ENCODE measurements at places on chromosomes 2 and 18. TPM values are rescaled to one million over a fixed set of nuclear protein-coding genes. Genes with fewer than 3 reads are reported as not detected.

The MAP3K19 gene
- not detected for total RNA-seq

The ASB18 gene
- not detected for total RNA-seq

The UGT1A7 gene
- total RNA-seq = 3.5 TPM

The LYPD6B gene
- total RNA-seq = 0.07 TPM

The LDLRAD4 gene
- total RNA-seq = 2.4 TPM

The FSHR gene
- not detected for total RNA-seq

The MDH1B gene
- 1.4 TPM for total RNA-seq

The IL36RN gene
- total RNA-seq = 0.12 TPM

The ANKRD30B gene
- total RNA-seq = not detected

The MYL1 gene
- total RNA-seq = not detected

The LIPG gene
- 0.17 TPM for total RNA-seq

The EHD3 gene
- total RNA-seq = 7.0 TPM

The UGT1A5 gene
- not detected for total RNA-seq

The C2orf15 gene
- total RNA-seq = 0.58 TPM

The LHCGR gene
- not detected for total RNA-seq

The B4GALT6 gene
- 5.3 TPM for total RNA-seq

The SAG gene
- total RNA-seq = not detected

The LYG2 gene
- total RNA-seq = not detected

The TDRD15 gene
- not detected for total RNA-seq

The CYP27C1 gene
- 4.3 TPM for total RNA-seq

The MAL gene
- 0.27 TPM for total RNA-seq

The EIF5B gene
- 67.4 TPM for total RNA-seq

The ZBTB7C gene
- total RNA-seq = 0.53 TPM
